ENCODE measurements at places on chromosomes 5 and 9.

DNA sequence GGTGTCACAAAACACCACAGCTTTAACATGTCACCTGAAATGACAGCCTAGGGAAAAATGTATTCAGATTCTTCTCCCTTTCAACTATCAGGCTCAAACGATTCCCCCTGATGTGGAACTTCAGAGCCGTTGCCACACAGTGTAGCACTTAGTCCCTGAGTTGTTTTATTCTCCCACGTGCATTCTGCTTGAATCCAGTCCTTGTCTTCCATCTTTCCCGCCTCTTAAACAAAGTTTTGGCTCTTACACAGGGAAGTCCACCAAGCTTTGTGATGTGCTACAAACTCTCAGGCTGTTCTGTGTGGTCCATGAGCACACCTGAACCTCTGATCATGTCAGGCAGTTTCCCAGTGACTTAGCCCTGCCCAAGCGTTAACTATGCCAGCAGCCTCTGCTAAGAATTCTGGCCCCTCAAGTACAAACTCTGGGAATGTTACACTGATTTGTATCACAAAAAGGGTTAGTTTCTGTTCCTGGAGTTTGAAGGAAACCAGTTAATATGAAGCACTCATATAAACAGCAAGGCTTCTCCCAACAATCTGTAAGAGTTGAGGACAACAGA, 45.8 kb upstream of the RNF38 start:
- DNase-seq, result no peak

DNA sequence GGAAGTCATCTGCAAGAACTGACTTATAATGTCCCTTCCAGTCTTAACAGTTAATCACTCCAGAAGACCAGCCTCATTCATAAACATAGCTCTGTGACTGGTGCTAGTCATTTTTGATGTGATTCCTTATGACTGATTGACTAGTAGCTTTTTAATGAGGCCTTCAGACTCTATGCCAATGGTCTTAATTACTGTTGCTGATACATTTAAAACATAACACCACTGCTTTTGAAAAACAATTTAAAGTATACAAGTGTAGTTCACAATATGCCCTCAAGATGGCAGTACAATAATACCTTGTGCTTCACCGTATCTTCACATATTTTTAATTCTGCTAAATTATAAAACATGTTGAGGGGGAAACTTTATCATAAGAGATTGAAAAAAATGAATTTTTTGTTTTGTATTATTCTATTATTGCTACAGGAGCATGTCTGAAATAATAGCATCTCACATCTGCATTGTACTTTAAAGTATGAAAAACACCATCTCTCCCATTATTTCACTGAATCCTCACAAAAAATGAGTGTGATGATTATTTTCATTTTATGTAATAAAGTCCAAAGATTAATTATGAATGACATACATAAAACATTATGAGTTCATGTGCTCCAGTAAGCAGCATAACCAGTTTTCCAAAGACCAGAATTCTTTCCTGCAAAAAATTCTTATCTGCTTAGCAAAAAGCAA, 55.2 kb upstream of the SHISAL2B start:
- DNase-seq, result peak; percentile 22

GRCh38 chr9:80968611-80969010, 720.7 kb downstream of the TLE1 start:
- DNase-seq, result peak; percentile 76

DNA sequence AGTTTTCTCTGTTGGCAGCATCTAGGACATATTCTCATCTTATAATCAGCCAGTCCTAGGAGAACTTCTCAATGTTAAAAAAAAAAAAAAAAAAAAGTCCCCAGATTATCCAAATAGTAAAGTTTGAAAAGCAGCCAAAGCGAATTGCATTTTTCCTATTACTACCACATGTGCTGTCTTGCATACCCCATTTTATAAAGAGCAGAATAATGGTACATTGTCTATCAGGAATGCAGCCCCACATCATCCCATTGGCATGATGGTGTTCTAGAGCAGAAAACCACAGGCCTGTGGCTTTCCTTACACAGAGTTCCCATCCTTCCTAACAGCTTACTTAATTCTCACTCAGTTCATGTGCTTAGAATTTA, 381.6 kb downstream of the TMEM38B start:
- peak; percentile 99 for DNase-seq

DNA sequence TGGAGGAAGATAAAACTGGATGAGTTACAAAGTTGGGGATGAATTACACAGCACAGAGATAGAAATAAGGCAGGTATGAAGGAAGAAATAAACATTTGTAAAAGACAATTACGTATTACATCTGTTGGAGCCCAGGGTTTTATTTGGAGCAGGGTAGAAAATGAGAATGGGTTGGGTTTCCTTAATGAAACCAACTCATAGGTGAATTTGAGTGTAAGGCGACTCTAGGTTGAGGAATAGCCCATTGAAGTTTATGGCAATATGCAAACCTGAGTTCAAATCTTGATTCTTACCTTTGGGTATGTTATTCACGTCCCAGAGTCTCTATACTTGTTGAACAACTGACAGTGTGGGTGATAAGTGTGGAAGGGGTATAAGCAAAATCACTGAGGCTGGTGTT, 422.3 kb upstream of the WWC1 start:
- no peak for DNase-seq

DNA sequence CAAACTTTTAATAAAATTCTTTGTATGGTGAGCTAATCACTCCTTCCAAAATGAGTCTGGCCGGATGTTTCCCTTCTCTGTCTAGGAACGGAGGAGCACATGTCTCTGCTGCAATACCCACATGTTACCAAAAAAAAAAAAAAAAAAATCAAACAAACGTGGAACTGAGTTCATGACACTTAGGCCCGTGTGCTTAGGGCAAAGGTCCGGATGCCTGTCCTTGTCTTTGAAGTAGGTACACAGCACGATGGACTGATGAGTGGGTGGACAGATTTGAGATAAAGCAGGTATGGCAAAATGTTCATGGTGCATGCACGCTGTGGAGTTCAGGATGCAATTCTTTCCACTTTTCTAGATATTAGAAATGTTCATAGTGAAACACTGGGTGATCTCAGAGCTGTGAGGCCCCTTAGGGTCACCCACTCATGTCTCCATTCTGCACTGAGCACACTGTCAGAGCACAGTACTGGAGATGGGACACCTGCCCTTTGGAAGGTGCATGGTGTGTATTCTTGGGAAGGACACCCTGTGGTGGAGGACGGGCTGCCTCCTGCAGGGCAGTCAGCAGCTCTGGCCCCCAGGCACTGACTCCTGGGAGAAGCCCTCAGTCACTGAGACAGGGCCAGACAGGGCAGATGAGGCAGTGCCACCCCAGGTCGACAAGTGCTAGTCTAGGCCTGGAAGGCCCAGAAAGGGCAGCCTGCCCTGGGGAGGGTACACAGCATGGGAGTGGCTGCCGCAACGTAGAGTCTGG, 43.6 kb downstream of the GADD45G start:
- no peak for DNase-seq

DNA sequence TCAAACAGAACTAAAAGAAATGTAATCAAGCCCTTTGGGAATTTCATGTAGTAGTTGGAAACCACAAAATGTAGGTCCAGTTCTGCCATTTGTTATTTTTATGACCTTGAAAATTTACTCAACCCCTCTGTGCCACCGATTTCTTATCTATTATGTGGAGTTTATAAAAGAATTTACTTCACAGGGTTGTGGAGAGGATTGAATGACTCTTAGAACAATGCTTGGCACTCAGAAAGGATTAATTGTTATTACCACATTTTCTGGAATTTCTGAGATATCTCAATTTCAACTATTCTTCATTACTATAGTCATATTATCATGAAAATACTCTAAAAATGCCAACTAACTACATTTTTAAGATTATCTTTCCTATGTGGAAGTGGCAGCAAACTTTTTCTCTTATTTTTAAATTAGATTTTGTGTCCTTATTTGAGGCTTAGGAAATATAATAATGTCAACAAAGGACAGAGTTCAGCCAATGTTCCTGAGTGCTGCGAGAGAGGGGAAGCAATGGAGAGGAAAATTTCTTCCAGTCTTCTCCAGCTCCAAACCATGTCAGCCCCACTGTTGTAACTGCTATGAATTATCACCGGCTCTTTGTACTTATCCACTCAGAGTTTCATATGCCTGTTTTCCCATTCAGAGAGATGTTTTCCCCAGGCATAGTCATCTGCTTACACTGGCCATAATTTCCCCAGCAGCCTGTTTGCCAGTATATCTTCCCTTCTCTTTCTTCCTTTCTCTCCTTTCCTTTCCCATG, 525.6 kb downstream of the SPATA31D1 start:
- DNase-seq, result peak; percentile 7

- no peak for DNase-seq
Measured at GRCh38 chr5:98933445-98934072, 4.8 kb upstream of the CHD1 start.

DNA sequence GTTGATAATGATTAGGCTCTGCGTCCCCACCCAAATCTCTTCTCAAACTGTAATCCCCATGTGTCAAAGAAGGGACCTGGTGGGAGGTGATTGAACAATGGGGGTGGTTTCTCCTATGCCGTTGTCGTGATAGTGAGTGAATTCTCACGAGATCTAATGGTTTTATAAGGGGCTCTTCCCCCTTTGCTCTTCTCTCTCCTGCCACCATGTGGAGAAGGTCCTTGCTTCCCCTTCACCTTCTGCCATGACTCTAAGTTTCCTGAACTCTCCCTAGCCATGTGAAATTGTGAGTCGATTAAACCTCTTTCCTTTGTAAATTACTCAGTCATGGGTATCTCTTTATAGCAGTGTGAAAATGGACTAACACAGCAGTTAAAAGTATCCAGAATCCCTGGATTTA, 715.2 kb upstream of the DMAC1 start:
- DNase-seq, result no peak

- no peak for DNase-seq
Measured at GRCh38 chr5:142275496-142275895, 49.3 kb downstream of the SPRY4 start.

- no peak for DNase-seq
Measured at GRCh38 chr5:106401561-106401960, 1269.2 kb downstream of the EFNA5 start.

GRCh38 chr5:23035555-23036090, 182.5 kb upstream of the CDH12 start:
- no peak for DNase-seq

DNA sequence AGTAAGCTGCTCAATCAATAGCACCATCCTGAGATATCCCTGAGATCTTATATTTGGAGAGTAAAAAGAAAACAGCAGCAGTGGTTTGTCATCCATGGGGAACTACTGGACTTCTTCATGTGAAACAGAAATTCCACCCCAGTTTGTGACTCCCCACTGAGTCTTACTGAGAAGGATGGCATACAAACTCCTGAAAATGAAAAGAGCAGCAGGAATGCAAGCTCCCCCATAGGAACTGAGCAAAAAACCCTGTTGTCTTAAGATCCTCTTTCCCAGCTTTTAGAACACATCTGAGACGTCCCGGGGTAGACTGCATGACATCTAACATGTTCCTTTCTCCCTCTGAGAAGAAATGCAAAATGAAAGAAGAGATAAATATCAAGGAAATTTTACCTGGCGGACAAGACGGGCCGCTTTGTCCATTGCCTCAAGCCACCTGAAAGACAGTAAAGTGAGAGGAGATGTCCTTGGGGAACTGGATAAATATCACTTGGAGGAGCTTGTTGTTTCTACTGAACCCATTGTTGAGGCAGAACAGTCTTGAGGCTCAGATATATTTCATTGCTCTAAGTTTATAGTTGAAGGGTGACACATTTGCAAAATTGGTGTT, 117.1 kb downstream of the NUDT12 start:
- DNase-seq, result no peak

GRCh38 chr9:124346347-124347163, 68.7 kb downstream of the PSMB7 start:
- DNase-seq, result no peak

DNA sequence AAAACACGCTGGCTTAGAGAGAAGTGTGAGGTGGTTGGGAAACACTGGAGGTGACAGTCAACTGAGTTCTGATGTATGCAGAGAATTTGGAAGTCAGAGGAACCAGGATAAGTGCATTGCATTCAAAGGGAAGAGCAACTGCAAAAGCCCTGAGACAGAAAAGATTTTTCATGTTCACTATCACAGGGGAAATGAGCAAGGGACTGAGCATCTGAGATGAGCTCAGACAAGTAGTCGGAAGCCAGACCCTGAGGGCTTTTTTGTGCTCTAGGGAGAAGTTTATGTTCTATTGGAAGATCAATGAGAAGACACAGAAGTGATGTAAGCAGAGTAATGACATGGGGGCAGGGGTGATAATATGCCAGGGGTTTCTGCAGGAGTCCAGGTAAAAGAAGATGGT, 97.5 kb downstream of the HTR4 start:
- no peak for DNase-seq

GRCh38 chr5:169029661-169030274, 271.2 kb downstream of the SLIT3 start:
- DNase-seq, result peak; percentile 45

- no peak for DNase-seq
Measured at GRCh38 chr9:3490957-3491356, 34.8 kb downstream of the RFX3 start.

DNA sequence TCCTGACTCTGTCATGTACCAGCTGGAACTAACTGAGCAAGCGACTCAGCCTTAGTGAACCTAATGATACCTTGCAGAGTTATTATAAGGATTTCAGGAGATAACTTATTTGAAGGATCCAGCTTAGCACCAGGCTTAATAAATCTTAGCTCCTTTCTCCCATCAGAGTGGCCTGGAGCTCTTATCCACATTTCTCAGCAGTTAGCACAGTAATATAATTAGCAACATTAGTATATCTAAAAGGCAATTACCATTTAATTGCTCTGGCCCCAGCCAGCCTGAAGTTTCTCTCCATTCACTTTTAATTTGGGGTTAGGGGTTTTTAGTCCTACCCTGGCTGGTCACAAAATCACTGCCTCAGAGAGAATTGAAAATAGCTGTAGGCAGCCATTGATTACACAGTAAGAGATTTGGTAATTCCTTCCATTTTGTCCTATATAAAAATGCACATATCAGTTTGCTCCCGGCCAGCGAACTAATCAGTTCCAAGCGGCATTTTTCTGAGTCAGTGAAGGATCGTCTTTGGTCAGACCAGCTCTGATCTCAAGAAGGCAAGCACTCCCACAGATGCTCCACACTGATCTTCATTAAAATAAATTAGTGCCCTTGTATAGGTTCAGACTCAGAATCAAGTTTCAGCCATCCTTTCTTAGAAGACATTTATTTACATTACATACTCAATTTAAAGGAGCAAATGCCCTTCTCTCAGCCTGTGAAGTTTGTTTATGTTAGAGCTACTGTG, 56.6 kb downstream of the SNCAIP start:
- DNase-seq, result no peak
